Mesangial cell (primary cell): ENCODE measurements at places on chromosomes 5 and 9. TPM values are rescaled to one million over a fixed set of nuclear protein-coding genes. Genes with fewer than 3 reads are reported as not detected.

CYLC2 gene
- not detected in 2 replicates for total RNA-seq

OR13J1 gene
- not detected in 2 replicates for total RNA-seq

KCTD16 gene
- total RNA-seq = 0.13 and 1.1 TPM in 2 replicates

BASP1 gene
- total RNA-seq = 47.9 and 73.3 TPM in 2 replicates

CCDC192 gene
- not detected in 2 replicates for total RNA-seq

TTC33 gene
- total RNA-seq = 3.7 TPM in 2 replicates

OR1N2 gene
- total RNA-seq = not detected in 2 replicates
